ENCODE measurements at places on chromosomes 12 and 14.

- DNase-seq, result no peak
These were observed 142.5 kb downstream of the EFCAB11 start for GRCh38 chr14:89811954-89812575.

GRCh38 chr12:51951843-51952722, 584 bp downstream of the ACVR1B start:
- DNase-seq, result peak; percentile 66

GRCh38 chr14:50551877-50552276, 8.1 kb upstream of the ATL1 start:
- DNase-seq, result no peak

- DNase-seq, result no peak
These were observed 72.0 kb downstream of the ZFC3H1 start for GRCh38 chr12:71591601-71592000.

DNA sequence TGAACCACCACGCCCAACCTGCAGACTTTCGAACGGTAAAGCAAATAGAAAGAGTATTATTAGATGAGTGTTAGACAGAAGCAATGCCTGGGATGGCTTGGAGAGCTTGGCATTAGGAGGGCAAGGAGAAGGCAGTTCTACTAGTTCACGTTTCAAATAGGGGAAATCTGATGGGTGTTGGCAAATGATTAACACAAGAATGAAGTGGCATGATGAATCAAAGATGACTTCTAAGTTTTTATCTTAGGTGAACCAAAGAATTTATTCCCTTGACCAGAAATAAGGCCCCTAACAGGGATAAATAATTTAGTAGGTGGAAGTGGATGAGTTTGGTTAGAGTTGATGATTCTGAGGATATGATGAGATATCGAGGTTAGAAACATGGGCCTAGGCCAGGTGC, 38.5 kb downstream of the DRAM1 start:
- no peak for DNase-seq

- DNase-seq, result peak; percentile 87
These were observed 24.7 kb downstream of the CCDC85C start for GRCh38 chr14:99579120-99579836.

DNA sequence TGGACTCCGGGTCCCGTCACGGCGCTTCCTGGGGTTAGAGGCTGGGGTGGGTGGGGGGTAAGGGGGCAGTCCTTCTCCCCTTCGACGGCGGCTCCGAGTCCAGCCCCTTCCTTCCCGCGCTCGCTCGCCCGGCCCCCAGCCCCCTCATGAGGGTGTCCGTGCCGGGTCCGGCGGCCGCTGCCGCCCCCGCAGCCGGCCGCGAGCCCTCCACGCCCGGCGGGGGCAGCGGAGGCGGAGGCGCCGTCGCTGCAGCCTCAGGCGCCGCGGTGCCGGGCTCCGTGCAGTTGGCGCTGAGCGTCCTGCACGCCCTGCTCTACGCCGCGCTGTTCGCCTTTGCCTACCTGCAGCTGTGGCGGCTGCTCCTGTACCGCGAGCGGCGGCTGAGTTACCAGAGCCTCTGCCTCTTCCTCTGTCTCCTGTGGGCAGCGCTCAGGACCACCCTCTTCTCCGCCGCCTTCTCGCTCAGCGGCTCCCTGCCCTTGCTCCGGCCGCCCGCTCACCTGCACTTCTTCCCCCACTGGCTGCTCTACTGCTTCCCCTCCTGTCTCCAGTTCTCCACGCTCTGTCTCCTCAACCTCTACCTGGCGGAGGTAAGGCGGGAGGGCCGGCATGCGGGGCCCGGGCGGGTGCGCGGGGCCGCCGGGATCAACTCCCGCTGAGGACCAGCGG, 500 bp downstream of the GPR137C start:
- DNase-seq, result peak; percentile 66

DNA sequence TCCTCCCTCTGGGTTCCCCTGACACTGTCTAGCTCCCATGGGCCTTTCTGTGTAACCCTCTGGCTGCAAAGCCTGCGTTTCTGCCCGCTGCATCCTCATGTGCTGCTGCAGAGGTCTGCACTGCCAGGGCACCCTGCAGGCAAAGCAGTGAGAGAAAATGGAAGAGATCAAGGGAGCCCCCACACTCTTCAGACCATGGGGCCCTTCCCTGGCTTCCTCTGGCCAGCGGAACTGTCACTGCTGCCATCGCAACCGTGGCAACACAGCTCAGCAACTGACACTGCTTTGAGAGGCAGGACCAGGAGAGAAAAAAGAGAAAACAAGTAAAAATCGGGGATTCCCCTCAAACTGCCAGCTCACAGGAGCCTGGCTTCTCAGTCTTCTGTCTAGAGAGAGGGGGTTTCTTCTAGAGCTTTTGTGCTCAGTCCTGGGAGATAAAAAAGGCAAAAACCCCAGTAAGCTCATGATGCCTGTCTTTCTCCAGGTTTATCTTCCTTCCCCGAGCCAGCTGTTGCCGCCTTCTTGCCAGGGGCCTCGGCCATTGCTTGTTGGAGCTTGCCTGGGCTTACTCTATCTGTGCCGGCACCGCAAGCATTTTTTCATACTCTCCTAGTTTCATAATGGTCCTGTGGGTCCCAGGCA, 38.9 kb downstream of the C14orf132 start:
- peak; percentile 28 for DNase-seq

GRCh38 chr14:93126111-93126510, 10.4 kb upstream of the ITPK1 start:
- peak; percentile 62 for DNase-seq

Data from lower lobe of right lung (tissue), 2 donors.